Myocyte (in vitro differentiated cells): ENCODE measurements at places on chromosomes 7 and 10.

- no peak for DNase-seq
These were observed 178.3 kb downstream of the AUTS2 start for GRCh38 chr7:69776611-69777010.

- no peak for DNase-seq
These were observed 123.6 kb upstream of the TMEM72 start for GRCh38 chr10:44787480-44788075.

- DNase-seq, result no peak
These were observed 987.6 kb upstream of the AUTS2 start for GRCh38 chr7:68610701-68611100.

DNA sequence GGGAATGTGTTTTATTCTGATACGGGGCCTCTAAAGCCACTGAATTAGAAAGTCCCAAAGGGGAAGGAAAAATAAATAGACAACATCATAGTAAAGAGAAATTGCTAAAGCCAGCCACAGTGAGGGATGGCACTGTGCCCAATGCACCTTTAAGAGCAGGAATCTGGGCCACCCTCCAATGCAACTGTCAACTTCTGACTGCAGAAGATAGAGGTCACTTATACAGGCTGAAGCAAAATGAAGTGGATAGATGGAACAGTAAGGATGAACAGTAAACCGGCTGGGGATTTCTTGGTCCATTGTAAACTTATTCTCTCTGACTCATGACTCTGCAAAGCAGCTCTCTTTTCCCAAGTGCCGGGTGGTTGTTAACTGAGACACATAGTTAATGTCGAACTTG lies 54.0 kb upstream of the KCNIP2 start:
- DNase-seq, result peak; percentile 48

DNA sequence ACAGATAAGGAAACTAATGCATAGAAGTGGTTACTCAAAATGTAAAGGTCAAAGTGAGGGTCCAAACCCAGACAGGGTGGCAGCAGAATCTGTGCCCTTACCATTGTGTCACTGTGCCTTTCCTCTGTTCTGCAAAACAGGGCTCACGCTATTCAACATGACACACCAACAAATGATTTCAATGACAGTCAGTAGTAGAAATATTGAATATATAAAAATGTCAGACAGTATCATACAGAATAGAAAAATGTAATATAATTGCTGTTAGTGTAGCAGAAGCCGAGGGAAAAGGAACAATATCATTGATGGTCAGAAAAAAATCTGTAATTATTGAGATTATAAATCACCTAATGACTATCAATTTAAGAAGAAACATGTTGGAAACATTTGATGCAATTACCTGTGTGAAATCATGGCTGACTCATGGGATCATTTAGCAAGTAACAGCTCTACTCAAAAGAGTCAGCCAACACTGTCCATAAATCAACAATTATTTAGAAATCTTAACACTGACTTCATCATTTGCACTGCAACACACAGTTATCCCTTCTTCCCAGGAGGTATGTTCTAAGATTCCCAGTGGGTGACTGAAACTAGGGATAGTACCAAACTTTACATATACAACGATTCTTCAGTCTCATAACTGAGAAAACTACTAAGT lies 198.7 kb downstream of the DGKI start:
- no peak for DNase-seq

GRCh38 chr7:3951316-3952055 lies 650.4 kb downstream of the SDK1 start:
- no peak for DNase-seq

DNA sequence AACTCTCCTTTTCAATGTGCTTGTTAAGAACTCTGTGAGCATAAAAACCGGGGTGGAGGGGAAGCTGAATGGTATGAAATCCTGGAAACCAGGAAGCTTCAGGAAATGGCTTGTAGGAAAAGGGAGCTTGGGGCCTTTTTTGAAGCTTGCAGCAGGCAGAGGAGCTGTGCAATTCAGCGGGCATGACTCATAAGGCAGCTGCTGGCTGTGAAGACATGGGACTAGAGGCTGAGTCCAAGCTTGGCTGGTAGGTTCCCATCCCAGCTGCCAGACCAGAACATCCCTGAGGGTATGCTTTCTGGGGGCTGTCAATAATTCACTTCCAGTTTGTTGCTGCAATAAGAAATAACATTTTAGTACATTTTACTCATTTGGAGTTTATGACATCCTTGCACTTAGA lies 36.8 kb upstream of the CDC14C start:
- peak; percentile 35 for DNase-seq

- no peak for DNase-seq
These were observed 2.6 kb downstream of the GRID1 start for GRCh38 chr10:86363833-86364490.

GRCh38 chr7:69598081-69598486 lies at the start of gene AUTS2:
Gene AUTS2, plus strand, starts transcription at chr7:69598475. Its CDS starts 1,179 bp downstream, at chr7:69599654.
- peak; percentile 88 for DNase-seq

- peak; percentile 72 for DNase-seq
These were observed 26.0 kb upstream of the JMJD1C start for GRCh38 chr10:63491588-63492316.

- no peak for DNase-seq
These were observed 95.5 kb upstream of the RNF32 start for GRCh38 chr7:156544919-156545715.

GRCh38 chr7:100152937-100153666 lies 4.4 kb downstream of the LAMTOR4 start:
- no peak for DNase-seq
